ENCODE measurements at places on chromosomes 7 and 10.

DNA sequence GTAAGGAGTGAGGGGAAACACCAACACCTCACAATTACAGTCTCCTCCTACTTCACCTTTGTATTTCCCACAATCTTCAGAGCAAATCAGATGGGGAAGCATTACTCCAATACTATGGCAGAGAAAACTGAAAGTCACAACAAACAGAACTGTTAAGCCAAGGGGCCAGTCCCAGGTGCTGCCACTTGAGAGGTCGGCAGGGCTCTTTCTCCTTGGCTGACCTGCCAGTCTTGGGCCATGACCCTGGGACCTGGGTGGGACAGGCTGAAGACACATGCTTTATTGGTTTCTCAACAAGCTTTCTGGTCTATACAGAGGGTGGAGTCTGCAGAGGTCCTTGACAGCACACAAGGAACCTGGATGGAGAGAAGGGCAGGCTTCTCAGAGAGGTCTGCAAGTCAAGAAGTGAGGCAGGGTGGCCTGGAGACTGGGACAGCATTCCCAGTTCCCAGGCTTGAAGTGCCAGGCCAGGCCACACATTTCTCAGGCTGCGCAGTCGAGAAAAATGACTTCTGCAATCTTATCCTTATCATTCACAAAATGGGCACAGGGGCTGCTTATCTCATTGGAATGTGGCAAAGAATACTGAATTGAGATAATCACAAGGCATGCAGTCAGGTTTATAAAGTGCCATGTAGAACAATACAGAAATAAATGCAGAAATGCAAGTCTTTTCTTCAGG is 301.0 kb downstream of the CXCL12 start:
- no peak for DNase-seq

DNA sequence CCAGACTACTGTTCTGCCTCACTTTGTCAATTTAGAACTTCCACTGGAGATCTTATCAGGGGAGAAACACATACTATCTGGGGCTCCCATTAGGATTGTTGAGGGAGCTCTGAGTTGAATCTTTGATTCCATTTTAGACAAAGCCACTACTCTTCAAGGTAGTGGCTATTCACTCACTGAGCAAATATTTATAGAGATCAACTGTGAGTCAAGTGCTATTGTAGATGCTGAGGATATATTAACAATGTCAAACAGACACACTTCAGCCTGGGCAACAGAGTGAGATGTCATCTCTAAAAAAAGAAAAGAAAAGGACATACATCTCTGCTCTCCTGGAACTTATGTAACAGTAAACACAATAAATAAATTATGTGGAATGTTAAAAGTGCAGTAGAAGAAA is 315.3 kb downstream of the PTEN start:
- DNase-seq: no peak

GRCh38 chr7:155701972-155702544 is 57.6 kb downstream of the RBM33 start:
- no peak for DNase-seq

GRCh38 chr10:60172363-60172990 is 217.2 kb downstream of the ANK3 start:
- DNase-seq: no peak

DNA sequence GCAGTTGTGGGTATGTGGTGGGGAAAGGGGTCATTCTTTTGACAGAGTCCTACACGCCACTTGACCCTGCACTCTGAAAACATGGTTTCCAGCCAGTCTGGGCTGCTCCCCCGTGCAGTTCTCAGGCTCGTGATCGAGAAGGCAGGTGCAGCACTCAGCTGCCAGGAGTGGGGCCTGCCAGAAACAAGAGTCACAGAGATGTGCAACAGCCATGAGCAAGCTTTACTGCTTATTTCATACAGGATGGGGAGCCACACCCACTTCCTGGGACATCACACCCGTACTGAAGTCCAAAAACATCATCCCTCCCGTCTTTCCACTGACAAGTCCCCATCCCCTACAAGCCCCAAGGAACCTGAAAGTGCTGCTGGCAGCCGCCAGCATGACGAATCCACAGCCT is 9.3 kb downstream of the ATG9B start:
- DNase-seq: no peak

DNA sequence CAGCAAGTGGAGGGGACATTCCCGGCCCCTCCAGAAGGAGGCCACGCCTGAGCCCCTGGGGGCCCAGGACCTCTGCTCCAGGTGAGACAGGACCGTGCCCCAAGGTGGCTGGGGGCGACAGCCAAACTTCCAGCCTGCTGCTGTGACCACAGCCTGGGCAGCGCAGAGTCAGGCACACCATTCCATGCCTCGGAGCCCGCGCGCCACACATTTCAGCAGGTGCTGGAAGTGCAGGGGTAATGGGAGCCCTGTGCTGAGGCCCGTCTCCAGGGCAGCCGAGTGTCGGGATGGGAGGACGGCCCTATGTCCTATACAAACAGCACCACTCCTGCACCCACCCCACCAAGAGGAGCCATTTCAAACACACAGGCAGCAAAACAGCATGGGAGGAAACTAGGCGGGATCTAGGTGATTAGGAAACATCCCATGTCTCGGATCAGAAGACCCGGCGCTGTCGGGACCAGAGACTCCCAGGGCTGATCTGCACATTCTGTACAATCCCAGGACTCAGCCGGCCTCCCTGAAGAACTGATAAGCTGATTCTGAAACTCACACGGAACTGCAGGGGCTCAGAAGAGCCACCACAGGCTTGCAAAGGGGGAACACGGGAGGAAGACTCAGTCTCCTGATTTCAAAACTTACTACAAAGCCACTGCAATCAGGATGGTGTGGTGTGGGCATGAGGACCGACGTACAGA is 272.3 kb downstream of the ELFN1 start:
- DNase-seq: no peak

GRCh38 chr10:31906039-31906438 is 22.6 kb downstream of the ARHGAP12 start:
- DNase-seq: no peak

DNA sequence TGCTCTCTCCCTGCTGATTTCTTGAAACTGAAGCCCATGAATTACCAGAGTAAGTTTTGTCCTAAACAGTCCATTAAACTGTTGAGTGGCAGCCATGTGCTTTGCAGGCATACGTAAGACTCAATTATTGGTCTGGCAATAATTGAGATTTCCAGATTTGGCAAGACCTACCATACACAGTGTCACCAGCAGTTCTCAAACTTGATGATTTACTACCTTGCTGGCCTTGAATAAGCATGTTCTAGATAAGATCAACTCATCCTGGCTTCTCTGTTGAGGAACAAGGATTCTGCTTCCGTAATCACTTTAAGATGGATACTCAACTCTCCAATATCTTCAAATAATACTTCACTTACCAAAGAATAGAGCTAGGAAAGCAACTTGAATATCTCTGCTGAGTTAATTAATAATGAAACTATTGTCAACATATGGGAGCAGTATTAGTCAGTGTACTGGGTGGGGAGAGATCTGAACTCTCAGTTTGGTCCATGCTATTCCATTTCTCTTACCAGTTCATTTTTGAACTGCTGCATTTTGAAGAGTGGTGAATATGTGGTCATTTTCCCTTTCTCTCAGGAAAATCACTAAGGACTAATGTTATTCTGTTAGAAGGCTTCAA is 181.4 kb downstream of the IPMK start:
- DNase-seq: no peak

DNA sequence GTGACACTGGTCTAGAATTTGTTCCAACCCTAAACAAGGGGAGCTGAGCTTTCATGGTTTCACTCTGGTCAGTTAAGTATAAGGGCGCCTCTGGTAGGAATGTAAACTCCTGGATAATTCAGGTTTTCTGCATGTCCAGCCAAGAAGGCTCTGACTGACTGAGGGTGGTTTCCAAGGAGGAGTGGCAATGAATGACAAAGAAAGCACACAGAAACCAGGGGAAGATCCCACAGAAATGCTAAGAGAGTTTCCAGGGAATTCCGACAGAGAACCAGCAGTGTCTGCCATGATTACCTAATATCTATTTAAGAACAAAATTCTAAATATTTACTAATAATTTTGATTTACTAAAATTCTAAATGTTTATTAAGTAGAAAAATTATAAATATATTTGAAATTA is 27.3 kb upstream of the NRG3 start:
- DNase-seq: no peak

- DNase-seq: no peak
Observed at GRCh38 chr10:71277914-71278665, 41.0 kb upstream of the SLC29A3 start.

DNA sequence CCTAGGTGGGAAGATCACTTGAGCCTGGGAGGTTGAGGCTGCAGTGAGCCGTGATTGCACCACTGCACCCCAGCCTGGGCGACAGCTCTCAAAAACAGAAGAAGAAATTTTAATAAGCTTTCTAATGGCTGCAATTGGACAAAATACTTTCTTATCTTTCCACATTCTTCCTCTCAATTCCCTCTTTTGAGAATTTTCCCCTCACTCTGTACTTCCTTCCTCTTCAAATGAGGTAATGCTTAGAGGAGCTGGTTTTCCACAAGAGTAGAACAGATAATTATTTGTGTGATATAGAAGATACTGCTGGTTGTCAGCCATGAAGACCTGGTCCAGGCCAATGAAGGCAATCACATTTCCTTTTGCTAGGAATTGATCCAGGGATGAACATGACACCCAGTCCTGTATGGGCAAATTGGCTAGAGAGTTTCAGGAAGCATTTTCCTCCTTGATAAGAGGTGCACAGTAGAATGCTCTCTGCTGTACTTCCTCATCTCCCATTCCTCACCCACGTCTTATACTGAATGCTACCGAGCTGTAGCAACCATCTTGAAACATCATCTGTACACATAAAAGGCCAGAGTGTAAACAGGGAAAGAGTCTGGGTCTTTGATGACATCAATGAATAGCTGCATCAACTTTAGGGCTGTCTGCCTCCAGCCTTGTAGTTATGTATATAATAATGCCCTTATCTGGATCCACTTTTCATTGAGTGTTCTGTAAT is 103.9 kb downstream of the CDK6 start:
- no peak for DNase-seq

Data from esophagus squamous epithelium (tissue), 5 donors.